ENCODE measurements at places on chromosomes 12 and 14. TPM values are rescaled to one million over a fixed set of nuclear protein-coding genes. Genes with fewer than 3 reads are reported as not detected.

The PPP1R13B gene
- polyA plus RNA-seq, result 89.2 TPM

The CRIP1 gene
- 154 TPM for polyA plus RNA-seq

The ENDOU gene
- polyA plus RNA-seq, result 0.21 TPM

The RNF212B gene
- polyA plus RNA-seq, result 18.3 TPM

The GON7 gene
- polyA plus RNA-seq, result 14.9 TPM

The NR1H4 gene
- 0.66 TPM for polyA plus RNA-seq

The TSPAN9 gene
- 14.2 TPM for polyA plus RNA-seq

The PRPH gene
- 112 TPM for polyA plus RNA-seq

The ST8SIA1 gene
- 6.5 TPM for polyA plus RNA-seq

The CLEC4C gene
- 1.9 TPM for polyA plus RNA-seq

The RARG gene
- 13.6 TPM for polyA plus RNA-seq

The TUNAR gene
- polyA plus RNA-seq, result 2.3 TPM

The NFKBIA gene
- polyA plus RNA-seq, result 64.7 TPM

The GYS2 gene
- not detected for polyA plus RNA-seq

The HECTD1 gene
- polyA plus RNA-seq, result 124 TPM

The FOXG1 gene
- 9.0 TPM for polyA plus RNA-seq

The PPP4R4 gene
- 15.8 TPM for polyA plus RNA-seq

The OAS2 gene
- polyA plus RNA-seq, result 9.0 TPM

The E2F7 gene
- polyA plus RNA-seq, result 3.5 TPM

The CLEC7A gene
- 4.8 TPM for polyA plus RNA-seq

The CD163L1 gene
- polyA plus RNA-seq, result 8.8 TPM
